ENCODE measurements at places on chromosomes 6 and 20. TPM values are rescaled to one million over a fixed set of nuclear protein-coding genes. Genes with fewer than 3 reads are reported as not detected.

DNA sequence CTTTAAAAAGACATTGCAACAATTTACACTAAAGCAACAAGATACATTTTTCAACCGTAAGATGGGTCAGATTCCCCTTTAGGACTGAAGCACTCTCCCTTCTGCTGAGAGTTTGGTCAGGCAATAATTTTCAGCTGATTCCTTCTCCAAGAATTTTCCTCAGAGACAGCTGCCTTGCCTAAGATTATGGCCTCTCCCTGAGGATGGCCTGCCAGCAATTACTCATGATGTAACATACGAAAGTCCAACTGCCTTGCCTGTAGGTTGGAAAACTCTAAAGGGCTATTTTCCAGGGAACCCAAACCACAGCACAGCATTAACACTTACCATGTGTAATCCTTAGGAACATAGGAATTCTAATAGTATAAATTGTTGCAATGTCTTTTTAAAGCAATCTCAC, 229.1 kb upstream of the FLRT3 start:
- DNase-seq, result no peak

The NFKBIE gene
- 61.5 TPM for total RNA-seq

DNA sequence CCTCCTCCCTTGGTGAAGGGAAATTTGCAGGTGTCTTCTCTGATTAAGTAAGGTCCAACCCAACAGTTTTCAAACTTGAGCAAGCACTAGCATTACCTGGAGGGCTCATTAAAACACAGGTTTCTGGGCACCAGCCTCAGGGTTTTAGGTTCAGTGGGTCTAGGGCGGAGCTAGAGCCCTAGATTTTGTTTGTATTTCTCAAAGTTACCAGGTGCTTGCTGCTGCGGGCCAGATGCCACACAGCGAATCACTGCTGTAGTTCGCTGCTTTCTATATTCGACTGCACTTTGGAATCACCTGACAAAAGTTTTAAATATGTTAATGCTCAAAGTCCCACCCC, 869 bp downstream of the COL21A1 start:
- no peak for DNase-seq

DNA sequence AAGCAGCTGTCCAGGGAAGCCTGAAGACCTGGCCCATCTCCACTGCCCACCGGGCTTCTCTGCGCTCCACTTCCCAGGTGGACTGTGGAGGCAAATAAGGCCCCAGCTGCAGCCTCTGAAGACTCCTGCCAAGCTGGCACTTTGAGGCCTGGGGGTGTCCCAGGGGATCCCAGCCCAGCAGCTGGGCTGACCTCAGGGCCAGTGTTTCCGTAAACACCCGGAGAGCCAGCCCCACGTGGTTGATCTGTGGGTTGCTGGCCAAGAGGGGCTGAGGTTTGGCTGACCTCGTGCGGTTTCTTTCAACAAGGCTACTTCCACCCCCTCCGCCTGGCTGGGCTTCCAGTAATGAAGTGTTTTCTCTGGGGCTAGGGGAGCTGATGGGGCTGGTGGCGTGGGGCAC, 12.4 kb upstream of the CCN5 start:
- DNase-seq, result no peak

GRCh38 chr6:158574800-158575199, 14.9 kb downstream of the TMEM181 start:
- no peak for DNase-seq

The MYBL2 gene
- total RNA-seq, result 1.7 TPM
